Activated CD8-positive, alpha-beta memory T cell treated with anti-CD3 and anti-CD28 coated beads, Interleukin-2, amount 50 U/mL, for 48 hours (primary cell): ENCODE measurements at places on chromosomes 2 and 18.

- DNase-seq: no peak
Measured at GRCh38 chr18:57134618-57135135, 12.2 kb upstream of the BOD1L2 start.

DNA sequence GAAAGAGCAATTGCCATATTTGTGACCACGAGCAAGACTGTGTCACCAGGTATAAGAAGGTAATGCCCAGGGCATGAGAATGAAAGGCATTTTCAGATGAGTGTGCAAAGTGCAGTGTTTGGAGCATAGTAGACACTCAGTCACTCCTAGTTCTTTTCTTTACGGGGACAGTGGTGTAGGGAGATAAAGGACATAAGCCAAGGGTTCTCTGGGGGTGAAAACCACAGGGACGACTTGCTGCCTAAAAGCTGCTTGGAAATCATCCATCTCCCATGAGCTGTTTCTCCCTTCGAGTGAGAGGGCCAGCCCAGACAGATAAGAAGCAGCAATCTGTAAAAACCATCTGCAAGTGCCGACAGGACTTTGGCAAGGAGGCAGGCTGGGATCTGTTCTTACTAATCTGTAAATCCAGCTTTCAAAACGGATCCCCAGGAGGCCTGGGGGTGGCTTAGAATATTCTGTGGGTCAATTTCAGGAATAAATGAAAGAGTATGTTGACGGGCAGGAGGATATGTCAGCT lies 221.6 kb downstream of the LPIN1 start:
- no peak for DNase-seq

DNA sequence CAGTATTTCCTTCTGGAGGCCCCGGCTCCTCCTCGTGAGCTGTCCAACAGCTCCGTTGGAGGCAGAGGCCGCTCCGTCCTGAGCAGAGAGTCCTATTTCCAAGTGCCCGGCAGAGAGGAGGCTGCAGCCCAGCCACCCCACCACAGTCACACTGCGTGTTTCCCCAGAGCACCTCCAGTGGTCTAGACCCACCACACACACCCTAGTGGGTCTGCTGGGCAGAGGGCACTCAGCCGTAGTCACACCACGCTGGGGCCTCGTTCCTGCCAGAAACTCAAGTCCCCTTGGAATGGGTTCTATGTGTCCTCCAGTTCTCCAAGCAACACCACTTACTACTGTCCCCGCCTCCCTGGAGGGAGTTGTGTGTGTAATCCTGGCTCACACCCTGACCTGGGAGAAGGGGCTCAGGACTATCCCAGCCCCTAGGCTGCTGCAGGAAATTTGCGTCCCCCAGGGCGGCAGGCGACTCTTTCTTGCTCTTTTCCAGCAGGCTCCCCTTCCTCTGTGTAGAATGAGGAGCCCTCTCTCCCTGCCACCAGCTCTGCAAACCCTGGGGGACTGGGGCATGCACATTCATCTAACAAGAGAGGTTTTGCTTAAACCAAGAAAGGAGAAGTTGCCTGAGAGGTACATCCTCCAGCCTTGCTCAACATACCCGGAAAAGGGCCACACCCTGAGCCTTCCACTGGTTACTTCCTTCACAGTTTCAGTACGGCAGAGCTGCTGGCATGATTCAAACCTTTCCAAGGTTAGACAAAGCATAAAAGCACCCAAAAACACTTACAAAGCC lies 114.1 kb downstream of the NDUFA10 start:
- no peak for DNase-seq

GRCh38 chr18:24018299-24018886 lies 3.8 kb downstream of the TTC39C start:
- no peak for DNase-seq

DNA sequence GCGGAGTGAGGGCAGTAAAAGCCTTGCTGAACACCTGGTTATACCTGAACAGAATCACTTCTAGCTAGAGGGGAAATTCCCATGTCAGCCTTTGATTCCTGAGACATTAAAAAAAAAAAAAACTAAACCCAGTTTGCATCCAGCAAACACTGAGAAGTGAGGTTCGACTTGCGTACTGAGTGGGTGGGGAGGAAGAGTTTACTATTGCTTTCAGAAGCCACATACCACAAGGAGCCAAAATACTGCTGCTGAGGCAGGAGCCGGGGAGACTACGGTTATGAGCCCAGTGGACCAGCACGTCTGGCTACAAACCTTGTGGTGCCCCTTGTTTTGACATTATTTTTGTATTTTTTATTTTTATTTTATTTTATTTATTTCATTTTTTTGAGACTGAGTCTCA lies 2.7 kb downstream of the COLEC11 start:
- no peak for DNase-seq

DNA sequence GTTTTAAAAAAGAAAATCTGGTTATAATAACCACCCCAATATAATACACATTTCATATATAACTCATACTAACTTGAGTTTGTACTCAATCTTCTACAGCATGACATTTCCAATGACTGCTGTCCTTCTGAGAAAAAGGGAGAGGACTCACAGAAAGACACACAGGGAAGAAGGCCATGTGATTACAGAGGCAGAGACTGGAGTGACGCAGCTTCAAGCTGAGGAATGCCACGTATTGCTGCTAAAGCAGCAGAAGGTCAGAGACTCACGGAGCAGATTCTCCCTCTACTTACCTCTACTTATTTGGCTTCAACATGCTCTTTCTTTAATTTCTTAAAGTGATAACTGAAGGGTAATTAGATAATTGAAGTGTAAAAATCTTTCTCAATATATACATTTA lies 753.5 kb upstream of the PKDCC start:
- no peak for DNase-seq

GRCh38 chr2:233063269-233063975 lies 3.3 kb downstream of the INPP5D start:
- DNase-seq: peak; percentile 62

DNA sequence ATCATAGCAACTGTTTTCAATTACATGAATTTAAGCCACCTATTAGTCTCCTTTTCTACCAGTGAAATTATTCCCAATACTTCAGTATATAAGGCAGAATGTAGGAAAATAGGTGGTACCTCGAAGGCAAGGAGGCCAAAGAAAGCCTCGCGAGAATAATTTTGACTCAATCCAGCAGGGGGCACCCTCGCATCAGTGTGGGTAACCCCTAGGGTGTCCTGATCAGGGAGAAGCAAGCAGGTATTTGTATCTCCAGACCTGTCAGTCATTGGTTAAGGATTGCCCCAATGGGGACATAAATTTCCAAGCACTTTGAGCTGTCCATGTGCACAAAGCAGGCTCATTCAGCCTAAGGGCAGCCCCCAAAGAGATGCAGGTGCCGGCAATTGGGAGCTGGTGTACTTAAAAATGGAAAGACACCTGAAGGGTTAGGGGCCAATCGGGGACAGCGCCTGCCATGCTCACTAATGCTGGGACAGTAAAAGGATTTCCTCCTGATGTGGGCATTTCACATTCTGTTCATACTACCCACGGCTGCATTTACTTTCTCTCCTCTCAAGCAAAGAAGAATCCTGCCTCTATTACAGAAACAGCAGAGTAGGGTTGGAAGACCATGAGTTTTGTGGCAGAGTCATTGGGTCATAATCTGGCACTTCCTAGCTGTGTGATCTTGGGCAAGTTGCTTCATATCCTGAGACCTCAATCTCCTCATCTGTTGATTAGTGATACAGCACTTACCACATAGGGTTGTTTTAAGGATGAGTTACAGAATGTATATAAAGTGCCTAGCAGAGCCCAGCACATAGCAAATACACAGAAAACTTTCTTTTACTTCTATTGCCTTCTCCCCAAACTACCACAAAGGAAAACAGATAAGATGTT lies 136.1 kb downstream of the ICOS start:
- DNase-seq: peak; percentile 91

DNA sequence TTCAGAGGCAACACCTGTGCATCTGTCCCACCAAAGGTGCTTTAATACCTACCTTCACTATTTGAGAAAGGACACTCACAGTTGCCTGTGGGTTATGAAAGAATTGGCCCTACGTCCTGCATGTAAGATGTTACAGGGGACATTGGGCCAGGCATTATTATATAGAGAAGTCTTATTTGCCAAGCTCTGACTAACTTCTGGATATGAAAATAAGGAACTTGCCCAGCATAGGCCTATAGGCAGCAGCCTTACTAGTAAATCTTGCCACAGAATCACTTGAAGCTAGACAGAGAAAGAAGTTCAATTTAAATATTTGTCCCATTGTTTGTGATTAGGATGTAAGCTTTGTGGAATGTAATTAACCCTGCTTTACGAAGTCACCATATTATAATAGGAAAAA lies 41.7 kb downstream of the NLRC4 start:
- DNase-seq: no peak

DNA sequence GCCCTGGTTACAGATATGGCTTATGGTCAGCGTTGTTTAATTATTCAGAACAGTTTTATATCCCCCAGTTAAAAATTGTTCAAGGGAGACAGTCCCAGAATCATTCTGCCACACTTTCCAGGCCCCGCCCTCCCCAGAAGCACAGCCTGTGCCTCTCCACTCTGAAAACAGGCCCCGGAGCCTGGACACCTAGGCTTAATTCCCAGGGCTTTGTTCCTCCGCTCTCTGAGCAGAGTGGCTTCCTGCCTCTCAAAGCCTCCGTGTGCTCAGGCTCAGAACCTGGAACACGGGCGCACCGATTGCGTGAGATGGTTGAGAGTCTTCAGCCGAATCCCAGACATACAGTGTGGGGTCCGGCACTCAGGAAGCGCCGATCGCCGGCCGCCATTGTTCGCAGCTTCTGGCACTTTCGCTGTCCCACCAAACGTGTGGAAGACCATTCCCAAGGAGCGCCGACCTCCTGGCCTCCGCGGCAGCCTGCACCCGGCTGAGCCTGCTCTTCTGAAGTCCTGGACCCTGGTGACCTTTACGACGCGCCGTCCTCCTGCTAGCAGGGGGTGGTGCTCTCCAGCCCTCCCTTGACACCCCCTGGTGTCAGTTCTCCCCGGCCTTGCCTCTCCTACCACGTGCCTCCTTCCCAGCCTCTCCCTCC lies 45.6 kb downstream of the TWIST2 start:
- DNase-seq: no peak

DNA sequence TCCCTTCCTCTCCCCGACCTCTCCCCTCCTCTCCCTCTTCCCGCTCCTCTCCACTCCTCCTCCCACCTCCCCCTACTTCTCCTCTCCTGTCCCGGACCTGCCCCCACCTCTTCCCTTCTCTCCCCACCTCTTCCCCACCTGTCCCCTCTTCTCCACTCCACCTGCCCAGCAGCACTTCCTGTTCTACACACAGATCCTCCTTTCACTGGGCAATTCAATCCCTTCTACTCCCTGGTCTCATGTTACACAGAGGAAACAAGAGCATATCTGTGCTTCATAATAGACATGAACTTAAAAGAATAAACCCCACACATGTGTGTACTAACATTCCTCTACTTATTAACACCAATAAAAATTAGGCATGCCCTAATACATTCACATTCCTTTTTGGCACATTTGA lies 34.8 kb downstream of the TIMM21 start:
- DNase-seq: no peak

- no peak for DNase-seq
Measured at GRCh38 chr18:57475903-57476302, 40.7 kb downstream of the ONECUT2 start.

- DNase-seq: no peak
Measured at GRCh38 chr2:28612131-28612812, 116.4 kb downstream of the PLB1 start.

DNA sequence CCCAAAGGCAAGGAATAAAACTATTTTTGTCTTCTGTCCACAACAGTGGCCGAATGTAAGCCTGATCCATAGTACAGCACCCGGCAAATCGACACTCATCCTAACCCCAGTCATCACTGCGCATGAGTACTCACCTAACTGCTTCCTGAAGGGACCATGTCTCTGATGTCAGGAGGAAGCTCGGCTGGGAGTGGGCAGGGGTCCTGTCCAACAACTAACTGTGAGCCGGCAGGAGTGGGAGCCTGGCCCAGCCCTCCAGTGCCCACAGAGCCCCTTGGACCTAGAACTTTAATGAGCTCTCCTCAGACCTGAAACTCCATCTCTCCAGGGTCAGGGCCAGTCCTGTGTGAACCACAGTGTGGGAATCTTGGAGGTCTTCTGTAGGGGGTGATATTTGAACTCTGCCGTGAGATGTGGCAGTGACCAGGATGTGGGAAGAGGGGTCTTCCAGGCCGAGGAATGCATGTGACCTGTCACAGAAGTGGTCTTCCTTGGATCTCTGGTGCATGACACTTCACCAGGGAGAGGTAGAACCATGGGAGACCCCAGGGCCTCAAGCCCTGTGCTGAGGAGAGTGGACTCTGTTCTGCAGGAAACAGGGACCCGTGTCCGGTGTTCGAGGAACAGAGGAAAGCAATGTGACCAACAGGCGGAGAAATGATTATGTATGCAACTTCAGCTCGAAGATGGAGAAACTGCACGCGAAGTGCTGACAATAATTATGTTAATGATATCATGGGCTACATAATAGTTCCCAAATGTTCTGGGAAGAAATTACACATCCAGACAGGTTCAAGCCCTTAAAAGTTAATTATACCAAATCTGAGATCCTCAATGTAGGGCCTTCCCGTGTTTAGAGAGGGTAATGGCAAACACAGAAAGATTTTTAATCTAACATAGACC lies 240.1 kb upstream of the HDAC4 start:
- peak; percentile 20 for DNase-seq

DNA sequence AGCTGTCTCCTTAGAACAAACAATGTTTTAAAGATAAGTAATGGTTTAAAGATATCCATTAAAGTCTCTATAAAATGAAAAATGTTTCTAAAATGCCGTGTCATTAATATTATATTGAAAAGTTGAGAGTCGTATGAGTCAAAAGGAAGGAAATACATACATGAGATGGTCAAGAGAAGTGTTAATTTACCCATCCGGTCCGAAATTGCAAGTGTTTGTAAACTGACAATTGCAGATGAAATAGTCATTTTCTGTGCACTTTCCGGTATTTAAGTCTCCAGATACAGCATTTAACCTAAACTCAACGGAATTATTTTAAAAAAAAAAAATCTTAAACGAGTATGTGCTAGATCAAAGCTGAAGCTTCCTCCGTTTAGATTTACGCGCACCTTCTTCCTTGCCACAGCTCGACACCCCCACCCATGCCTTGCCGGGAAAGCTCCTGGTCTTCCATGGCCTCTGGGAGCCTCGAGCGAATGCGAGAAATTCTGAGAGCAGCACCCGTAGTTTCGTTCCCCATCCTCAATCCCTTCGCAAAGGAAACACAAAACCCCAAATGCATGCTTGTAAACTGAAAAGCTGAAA lies 1.8 kb downstream of the DSC3 start:
- DNase-seq: no peak

DNA sequence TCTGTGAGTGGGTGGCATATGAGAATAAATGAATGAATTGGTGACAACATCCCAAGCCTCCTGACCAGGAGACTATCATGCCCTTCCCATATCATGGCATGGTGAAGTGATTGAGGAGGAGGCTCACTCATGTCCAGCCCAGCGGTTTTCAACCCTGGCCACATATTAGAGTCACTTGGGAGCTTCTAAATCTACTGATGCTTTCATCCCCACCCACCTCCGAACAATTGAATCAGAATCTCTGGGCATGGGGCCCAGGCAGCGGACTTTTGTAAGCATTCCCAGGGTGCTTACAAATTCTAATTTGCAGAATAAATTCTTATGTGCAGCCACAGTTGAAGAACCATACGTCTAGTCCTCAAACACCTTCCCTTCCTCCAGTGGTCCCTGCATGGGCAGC lies 81.7 kb upstream of the SEC11C start:
- no peak for DNase-seq

GRCh38 chr2:7609974-7610373 lies 692.8 kb downstream of the RNF144A start:
- DNase-seq: no peak
